ENCODE measurements at places on chromosomes 1 and 21. TPM values are rescaled to one million over a fixed set of nuclear protein-coding genes. Genes with fewer than 3 reads are reported as not detected.

- DNase-seq = peak; percentile 86
Measured at GRCh38 chr1:56525489-56526041, 53.8 kb downstream of the PLPP3 start.

- DNase-seq = no peak
Measured at GRCh38 chr1:192564099-192564498, 11.5 kb upstream of the RGS1 start.

DNA sequence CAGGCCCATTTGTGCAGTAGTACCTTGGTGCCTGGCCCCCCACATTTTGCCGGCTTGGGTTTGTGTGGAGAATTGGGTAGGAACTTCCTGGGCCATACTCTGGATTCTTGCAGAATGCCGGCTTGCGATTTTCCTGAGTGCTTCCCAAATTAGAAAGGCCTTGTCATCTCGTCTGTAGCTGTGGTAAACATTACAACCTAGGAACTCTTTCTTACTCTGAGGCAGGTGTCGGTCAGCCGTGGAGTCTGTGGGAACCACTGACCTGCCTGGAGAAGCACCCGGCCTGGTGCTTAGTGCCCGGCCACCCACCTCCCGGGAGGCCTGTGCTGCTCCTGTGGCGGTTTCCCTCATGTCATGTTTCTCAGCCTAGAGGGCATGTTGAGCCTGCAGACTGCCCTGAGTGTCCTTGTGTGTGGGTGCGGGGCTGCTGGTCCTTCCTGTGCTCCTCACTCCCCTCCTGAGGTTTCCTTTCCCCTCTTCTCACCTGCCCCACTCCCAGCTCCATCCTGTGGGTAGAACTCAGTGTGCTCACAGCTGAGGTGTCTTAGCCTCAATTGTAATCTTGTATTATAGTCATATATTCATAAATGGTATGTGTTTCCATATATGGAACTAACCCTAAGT, 64.7 kb downstream of the S100B start:
- no peak for DNase-seq

GJA4 gene
- total RNA-seq = 10.0 TPM

DNA sequence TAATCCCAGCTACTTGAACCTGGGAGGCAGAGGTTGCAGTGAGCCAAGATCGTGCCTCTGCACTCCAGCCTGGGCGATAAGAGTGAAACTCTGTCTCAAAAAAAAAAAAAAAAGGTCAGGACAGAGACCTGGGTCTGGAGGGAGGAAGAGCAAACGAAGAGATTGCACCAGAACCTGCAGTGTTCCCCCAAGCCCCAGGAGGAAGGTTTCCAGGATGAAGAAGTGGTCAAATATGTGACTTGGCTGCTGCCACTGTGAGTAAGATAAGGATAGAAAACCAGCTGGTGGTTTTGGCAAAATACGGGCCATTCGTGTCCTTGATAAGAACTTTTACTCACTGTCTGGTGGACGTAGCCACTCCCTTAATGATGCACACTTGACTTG, 42.2 kb downstream of the CLDN14 start:
- DNase-seq = no peak

ATAD3C gene
- not detected for total RNA-seq

- DNase-seq = no peak
Measured at GRCh38 chr1:231063331-231063730, 23.3 kb upstream of the FAM89A start.

DNA sequence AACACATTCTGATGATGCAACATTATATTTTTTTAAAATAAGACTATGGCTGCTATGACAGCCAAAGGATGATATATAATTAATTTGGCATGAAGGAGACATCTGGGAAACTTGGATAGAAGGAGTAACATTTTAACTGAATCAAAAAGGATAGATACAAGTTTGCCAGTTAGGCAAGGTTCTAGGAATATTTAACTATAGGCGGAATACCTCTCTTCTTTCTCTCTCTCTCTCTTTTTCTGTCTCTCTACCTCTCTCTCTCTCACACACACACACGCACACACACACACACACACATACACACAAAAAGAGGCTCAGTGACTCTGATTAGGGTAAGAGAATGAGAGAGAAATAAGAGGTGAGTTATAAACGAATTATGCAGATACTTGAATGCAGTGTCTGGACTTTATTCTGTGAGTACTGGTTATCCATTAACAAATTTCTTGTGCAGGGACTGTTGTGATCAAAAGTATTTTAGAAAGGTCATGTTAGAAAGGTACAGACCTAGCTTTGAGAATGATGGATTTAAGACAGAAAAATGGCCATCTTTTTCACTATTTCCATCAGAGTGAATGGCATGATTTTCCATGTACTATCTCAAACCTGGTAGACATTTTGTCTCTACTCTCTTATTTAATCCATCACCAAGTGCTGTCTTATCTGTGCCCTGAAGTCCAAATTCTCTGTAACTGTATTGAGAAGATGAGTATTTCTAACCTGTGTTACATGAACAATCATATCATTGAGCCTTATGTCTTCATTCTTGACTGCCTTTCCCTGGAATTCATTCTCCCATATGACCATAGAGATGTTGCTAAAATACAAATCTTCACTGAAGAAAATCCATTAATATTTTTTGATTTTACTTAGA, 1106.9 kb upstream of the ADGRL4 start:
- DNase-seq = no peak

FTCD gene
- total RNA-seq = not detected

DNA sequence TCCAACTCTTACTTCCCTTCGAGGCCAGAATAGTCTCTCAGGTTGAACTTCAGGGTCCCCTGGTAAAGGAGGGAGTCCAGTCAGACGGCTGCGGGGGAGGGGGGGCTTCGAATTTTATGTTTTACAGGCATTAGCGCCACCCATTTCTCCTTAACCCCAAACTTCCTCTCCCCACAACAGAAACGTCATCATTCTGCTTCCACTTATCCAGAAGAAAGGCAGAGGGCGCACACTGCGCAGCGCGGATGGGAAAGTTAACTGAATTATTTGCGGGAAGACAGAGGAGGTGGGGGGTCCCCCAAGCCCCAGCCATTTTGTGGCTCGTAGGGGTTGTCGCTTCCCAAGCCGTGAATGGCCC, 529 bp upstream of the PRMT2 start:
- no peak for DNase-seq

DNA sequence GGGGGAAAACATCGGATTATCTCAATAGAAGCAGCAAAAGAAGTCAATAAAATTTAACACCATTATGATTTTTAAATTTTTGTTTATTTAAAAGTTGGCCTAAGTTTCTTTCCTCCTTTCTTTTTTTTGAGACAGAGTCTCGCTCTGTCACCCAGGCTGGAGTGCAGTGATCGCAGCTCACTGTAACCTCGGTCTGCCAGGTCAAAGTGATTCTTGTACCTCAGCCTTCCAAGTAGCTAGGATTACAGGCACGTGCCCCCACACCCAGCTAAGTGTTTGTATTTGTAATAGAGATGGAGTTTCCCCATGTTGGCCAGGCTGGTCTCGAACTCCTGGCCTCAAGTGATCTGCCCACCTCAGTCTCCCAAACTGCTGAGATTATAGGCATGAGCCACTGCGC, 20.9 kb downstream of the SLC2A5 start:
- peak; percentile 6 for DNase-seq

SRP9 gene
- total RNA-seq = 189 TPM

PEX19 gene
- 49.1 TPM for total RNA-seq

DNA sequence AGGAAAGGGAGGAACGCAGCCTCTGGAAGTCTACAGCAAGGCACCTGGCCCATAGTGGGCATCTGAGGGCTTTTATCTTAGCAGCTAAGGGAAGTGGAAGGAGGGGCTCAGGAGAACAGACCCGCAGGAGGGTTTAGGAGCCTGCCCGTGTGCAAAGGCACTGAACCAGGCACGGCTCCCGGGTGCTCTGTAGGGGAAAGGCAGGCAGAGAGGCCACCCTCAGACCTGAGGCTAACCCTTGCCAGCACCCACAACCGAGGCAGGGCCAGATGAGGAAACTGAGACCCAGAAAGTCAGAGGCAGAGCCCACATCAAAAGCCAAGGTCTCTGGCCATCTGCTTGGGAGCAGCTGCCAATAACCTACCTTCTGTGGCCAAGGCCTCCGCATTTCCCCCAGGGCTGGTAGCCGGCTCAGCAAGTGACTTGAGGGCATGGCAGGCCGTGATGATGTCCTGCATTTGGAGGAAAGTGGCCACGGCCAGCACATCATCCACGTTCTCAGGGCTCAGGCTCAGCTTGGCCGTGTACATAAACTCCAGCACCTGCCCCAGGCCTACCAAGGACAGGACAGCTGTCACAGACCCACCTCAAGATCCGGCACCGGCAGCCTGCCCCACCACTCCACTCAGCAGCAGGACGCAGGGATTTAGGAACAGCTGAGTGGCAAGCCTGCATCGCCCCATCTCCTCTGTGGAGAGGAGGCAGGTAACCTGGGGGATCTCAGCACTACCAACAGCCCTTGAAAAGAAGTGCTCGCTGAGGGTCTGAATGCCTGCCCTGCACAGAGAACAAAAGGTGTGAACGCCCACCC, 29.1 kb downstream of the ZBTB17 start:
- DNase-seq = peak; percentile 64

DNA sequence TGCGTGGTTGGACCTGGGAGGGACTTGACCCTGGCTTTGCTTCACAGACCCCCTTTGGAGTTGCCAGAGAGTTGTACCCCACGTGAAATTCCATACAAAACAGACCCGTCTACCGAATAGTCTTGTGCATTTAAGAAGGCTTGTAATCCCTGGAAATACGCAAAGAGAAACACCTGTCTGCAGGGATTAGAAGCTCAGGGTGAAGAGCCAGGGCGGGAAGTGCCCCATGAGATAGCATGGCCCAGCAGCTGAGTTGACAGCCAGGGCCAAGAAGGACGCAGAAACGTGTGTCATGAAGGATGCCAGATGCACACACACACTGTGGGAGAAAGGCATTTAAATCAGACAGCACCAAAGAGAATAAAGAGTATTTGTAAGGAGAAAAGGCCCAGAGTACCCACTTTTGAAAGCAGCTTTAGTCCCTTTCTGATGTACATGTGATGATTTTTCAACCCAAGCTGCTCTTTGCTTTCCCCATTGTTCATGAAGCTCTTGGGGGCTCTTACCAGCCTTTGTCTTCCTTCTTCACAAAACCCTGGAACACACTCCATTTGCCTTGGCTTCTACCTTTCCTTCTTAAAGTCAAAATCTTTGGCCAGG, 46.6 kb downstream of the PCP4 start:
- no peak for DNase-seq

DNA sequence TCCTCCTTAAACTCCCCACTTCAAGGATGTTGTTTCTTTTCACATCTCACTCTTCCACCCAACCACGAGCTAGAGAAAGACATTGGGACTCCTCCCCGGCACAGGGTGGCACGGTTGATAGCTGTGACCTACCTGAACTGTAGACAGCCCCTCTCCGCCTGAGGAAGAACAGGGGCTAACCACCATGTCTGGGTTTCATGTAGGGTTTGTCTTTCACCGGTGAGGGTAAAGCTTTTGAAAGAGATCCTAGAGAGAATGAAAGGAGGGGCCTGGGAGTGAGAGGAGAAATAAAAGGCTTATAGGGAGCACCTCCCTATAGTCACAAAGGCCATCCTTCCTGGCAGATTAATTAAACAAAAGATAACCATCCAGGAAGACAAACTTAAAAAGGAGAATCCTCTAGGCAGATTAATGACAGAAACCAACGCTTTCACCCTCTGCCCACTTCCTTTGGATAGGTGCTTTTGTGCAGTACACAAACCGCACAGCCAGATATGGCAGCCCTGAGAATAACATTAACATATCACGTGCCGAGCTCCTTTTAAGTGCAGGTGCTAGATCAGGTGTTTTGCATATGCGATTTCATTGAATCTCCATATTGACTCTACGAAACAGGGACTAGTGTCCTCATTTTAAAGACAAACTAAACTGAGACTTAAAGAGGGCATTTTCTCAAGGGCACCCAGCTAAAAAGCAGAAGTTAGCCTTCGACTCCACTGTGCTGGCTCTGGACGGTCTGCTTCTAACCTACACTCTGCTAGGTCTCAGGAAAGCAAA, 178.1 kb upstream of the RUNX1 start:
- no peak for DNase-seq

DNA sequence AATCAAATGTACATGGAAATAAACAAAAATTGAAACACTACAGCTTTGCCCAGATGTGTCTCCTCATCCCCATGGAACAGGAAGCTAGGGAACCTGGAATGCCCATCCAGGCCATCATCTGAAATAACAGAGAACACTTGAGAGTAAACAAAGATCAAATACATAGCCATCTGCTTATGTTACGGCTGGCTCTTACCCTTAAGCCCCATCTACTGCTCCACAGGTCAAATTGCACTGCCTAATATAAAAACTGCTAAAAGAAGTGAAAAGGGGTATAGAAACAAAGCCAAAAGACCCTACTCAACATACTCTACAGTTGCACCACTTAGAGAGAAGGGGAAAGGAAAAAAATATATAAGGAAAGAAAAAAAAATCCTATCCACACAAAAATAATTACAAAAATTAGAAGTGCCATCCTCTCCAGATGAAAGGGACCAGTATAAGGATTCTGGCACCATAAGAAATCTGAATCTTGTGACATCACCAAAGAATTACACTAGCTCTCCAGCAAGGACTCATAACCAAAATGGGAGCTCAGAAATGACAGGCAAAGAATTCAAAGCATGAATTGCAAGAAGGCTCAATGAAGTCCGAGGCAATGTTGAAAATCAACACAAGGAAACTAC, 26.9 kb downstream of the OR6Y1 start:
- DNase-seq = no peak

- DNase-seq = no peak
Measured at GRCh38 chr1:17970757-17971156, 136.8 kb upstream of the IGSF21 start.

DNA sequence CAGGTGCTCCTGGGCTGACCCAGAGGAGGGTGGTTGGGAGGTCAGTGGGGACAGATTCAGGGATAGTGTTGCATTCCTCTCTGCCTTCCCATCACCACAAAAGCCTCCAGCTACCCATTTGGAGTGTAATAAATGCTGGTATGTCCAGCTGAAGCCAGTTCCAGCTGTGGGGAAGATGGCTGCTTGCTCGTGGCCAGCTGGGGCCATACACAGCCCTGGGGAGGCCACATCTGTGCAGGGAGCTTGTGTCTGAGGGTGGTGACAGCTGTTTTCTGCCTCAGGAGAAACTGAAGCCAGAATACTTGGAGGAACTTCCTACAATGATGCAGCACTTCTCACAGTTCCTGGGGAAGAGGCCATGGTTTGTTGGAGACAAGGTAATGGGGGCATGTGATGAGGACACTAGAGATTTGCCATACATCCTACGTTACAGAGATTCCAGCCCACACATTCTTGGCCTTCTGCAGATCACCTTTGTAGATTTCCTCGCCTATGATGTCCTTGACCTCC, 2.7 kb downstream of the GSTM4 start:
- DNase-seq = no peak

- DNase-seq = no peak
Measured at GRCh38 chr1:163265547-163265946, 56.2 kb upstream of the NUF2 start.

GRCh38 chr1:112704391-112704933, 2.5 kb downstream of the RHOC start:
- no peak for DNase-seq

- DNase-seq = no peak
Measured at GRCh38 chr1:163258181-163258580, 55.5 kb upstream of the RGS5 start.

DNA sequence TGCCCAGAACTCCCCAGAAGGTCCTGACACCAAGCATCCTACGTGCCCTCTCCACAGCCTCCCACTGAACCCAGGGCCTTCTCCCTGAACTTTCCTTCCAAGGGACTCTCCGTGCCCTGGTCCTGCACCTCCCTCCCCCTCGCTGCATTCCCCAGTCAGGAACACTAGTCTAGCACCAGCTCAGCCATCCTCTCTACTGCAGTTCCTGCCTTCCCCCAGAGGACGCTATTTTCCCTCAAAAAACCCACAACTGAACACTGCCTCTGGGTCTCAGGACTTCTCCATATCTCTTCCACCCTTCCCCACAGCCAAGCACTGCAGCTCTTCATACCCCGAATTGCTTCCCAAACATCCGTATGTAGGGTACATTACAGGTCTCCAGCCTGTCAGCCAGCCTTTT, 12.6 kb upstream of the ARTN start:
- no peak for DNase-seq
